ENCODE measurements at places on chromosomes 2 and 18.

- DNase-seq = no peak
These were observed 5.9 kb downstream of the LMAN1 start for GRCh38 chr18:59353079-59353680.

DNA sequence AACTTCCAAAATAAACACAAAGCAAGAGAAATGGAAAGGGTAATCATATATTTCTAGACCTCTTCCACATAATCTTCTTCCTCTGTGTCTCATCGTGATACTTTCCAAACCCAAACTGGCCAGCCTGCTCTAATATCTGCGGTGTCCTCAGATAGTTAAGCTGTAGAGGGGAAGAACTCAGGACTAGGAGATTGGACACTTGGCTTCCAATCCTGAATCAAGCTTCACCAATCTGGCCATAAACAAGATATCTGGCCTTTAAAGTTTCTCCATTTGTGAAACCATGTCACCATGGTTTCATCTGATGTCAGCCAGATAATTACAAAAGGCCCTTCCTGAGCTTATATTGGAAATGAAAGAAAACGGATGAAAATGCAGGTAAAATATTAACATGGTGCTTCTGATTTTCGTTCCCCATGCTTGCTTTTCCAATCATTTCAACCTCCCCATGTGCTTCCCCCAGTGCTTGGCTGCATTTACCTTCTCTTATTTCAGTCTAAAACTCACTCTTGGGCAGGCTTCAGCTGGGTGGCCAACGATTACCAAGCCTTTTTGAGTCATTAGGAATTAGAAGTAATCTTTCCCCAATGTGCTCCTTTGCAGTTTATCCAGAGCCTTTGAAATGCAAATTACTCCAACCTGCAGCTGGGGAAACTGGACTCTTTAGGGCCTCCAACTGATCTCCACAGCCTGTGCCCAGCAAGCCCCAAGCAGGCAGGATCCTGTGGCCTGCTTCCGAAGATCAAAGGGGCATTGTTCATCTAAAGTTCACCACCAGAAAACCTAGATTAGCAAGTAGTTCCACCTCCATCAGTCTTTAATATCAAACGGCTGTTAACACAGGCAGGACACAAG is 44.5 kb upstream of the MYCN start:
- DNase-seq = no peak

- no peak for DNase-seq
These were observed 702.4 kb upstream of the RAB6C start for GRCh38 chr2:129276978-129277584.

DNA sequence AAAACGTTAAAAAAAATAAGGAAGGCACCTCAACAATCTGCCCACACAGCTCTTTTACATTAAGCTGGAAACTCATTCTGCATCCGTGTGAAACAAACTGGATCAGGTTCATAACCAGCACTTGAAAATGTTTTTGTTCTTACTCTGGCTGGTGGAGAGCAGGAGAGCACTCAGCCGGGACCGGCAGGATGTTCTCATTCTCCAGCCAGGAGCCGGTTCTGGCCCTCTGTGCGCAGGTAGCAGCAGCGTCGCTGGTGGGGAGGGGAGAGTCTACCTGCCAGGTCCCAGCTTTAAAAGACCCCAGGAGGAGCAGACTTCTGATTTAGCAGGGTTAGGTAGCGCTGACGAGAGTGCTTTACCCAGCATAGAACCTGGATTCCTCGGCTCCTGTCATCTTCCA is 834.9 kb upstream of the SALL3 start:
- DNase-seq = no peak

- DNase-seq = no peak
These were observed 2111.5 kb upstream of the PIK3C3 start for GRCh38 chr18:39843546-39843945.

- no peak for DNase-seq
These were observed 43.3 kb upstream of the ZCCHC2 start for GRCh38 chr18:62479574-62479973.
